Peyer's patch (tissue), 4 donors: ENCODE measurements at places on chromosomes 13 and 19. TPM values are rescaled to one million over a fixed set of nuclear protein-coding genes. Genes with fewer than 3 reads are reported as not detected.

DNA sequence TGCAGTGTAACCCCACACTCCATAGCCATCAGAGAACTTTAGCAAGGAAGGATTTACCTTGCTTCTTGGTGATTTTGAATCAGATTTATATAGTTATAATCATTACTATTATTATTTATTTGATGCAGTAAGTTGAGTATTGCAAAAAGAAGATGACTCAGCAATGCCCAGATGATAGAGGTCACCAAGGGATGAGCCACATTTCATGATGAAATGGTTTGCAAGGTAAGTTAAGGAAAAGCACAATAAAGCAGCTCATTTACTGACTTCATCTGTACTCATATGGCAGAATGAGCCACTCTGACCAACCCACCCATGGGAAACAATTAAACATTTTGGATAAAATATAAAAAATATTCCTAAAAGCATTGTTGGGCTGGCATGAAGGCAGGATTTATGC is 59.1 kb downstream of the AKAP11 start:
- DNase-seq = no peak

GRCh38 chr19:1360818-1361461 is 22.8 kb upstream of the NDUFS7 start:
- DNase-seq = no peak

DNA sequence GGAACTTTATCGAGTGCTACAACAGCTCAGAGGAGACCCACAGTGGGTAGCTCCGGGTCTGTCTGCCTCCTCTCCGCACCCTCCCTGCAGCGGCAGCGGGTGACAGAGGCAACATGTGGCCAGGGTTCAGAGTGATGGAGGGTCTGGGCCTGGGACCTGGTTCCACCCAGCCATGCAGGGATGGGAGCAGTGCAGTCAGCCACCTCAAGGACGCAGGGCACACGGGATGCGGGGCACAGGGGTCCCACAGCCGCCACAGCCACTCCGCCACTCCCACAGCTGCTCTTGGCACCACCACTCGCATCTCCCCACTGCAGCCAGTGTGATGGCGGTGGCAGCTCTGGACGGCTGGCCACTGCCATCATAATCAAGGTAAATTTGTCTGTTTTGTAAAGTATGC is 892.9 kb downstream of the OLFM4 start:
- peak; percentile 24 for DNase-seq

DNA sequence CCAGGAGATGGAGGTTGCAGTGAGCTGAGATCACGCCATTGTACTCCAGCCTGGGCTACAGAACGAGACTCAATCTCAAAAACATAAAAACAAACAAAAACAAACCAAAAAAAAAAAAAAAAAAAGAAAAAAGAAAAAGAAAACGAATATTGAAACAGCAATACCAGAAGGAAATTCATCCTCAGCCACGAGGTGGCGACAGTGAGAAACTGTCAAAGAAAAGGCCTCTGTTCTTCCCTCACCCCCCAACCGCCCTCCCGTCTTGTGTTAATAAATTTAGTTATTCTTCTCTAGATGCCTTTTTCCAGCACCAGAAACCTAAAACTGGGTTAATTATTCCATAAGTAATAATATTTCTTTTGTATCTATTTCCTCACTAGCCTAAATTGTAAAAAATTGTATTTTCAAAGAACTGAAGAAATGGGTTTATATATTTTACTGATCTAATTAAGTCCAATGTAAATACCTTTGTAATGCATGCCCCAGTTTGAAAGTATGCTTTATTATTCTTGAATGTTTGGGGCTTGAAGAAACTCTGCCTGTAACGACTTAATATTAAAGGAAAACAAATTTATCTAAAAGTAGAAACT is 38.6 kb downstream of the LIG4 start:
- DNase-seq = no peak

DNA sequence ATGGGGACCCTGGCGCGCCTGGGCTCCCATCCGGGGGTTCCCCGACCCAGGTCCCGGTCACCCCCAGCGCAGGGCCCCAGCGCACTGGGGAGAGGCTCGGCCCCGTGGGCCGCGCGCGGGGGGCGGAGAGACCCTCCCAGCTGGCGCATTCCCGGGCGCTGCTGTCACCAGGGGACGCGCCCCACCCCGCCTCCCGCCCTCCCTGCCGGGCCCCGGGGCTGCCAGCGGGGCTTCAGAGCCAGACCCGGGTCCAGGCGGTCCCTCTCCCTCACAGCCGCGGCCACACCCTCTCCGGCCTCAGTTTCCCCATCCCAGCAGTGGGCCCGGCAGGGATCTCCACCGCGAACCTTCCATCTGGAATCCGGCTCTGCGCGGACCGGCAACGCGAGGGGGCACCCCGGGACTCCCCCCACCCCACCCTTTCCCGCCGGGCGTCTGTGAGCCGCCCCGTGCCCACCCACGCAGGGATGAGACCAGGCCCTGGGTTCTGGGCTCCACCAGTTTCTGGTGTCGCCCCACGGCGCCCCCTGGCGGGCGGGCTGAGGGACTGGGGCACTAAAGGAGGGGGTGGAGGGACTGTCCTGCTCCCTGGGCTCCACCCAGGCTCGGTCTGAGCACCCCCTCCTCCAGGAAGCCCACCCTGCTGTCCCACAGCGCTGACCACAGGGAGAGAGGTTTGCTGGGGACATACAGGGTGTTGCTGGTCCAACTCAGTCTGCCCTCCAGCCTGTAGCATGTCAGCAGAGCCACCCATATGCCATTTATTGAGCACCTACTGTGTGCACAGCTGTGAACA is 878 bp upstream of the ADAMTSL5 start:
- no peak for DNase-seq

DNA sequence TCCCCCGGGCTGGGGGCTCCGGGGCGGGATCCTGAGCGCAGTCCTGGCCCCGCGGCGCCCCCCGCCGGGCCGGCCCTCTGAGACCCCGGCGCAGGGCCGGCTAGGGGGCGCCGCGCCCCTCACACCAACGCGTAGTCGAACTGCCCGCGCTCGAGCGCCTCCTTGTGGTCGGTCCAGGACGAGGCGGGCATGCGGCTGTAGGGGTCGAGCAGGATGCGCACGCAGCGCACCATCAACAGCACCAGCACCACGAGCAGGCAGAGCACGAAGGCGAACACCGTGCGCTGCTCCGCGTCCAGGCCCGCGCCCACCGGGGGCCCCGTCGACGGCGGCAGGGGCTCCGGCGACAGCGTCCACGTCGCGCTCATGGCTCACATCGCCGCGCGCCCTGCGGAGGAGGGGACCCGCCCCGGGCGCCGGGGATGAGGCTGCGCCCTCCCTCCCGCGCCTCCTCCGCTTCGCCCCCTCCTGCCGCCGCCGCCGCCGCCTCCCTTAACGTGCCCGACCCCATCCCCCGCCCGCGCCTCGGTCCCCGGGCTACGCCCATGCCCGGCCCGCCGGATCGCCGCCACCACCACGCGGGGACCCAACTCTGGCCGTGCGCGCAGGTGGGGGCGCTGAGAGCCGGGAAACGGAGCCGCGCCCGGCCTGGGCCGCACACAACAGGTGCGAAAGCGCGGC is 624 bp downstream of the CTXN1 start:
- peak; percentile 81 for DNase-seq

GRCh38 chr13:106473154-106473553 is 62.3 kb downstream of the EFNB2 start:
- no peak for DNase-seq

DNA sequence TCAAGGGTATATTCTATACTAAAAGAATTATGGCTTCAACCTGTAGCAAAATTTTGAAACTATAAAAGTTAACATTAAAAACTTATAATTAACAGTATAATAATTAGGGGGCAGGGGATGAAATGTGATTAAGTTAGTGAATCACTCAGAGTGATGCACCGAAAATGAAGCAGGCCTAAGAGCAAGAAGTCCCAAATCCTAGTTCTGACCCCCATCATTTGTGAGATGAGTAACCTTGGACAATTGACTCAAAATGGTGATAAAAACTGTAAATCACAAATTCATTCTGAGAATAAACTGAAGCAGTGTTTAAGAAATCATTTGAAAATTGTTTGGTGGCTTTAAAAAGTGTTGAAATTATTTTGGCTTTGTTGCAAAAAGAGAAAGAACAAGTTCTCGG is 56.8 kb downstream of the KLF12 start:
- DNase-seq = no peak

GRCh38 chr19:52474351-52475127 is 21.2 kb downstream of the ZNF578 start:
- no peak for DNase-seq

GRCh38 chr13:99103536-99103935 is 97.1 kb upstream of the UBAC2 start:
- DNase-seq = no peak

- no peak for DNase-seq
Measured at GRCh38 chr19:48755084-48755641, at the start of gene FGF21. Gene FGF21 (plus strand): TSS chr19:48755524. CDS start chr19:48756237, 713 bp downstream.

DNA sequence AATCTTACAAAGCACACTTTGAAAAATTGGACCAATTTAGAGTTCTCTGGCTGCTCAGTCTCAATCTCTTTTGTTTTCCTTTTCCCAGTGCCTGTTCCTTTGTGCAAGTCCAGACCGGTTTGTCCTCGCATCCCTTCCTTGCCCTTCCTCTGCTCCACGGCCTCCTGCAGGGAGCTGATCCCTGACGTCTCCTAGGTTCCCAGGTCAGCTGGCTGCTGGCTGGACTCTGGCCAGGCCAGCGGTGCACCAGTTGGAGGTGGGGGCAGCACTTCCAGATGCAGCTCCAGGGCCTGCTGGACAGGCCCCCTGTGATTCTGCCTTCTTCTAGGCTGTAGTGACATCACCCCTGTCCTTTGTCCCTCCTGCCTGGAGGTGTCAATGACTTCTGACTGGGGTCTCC is 44.0 kb upstream of the KPNA3 start:
- no peak for DNase-seq

- DNase-seq = no peak
Measured at GRCh38 chr13:62280590-62280989, 864.9 kb upstream of the PCDH20 start.

DNA sequence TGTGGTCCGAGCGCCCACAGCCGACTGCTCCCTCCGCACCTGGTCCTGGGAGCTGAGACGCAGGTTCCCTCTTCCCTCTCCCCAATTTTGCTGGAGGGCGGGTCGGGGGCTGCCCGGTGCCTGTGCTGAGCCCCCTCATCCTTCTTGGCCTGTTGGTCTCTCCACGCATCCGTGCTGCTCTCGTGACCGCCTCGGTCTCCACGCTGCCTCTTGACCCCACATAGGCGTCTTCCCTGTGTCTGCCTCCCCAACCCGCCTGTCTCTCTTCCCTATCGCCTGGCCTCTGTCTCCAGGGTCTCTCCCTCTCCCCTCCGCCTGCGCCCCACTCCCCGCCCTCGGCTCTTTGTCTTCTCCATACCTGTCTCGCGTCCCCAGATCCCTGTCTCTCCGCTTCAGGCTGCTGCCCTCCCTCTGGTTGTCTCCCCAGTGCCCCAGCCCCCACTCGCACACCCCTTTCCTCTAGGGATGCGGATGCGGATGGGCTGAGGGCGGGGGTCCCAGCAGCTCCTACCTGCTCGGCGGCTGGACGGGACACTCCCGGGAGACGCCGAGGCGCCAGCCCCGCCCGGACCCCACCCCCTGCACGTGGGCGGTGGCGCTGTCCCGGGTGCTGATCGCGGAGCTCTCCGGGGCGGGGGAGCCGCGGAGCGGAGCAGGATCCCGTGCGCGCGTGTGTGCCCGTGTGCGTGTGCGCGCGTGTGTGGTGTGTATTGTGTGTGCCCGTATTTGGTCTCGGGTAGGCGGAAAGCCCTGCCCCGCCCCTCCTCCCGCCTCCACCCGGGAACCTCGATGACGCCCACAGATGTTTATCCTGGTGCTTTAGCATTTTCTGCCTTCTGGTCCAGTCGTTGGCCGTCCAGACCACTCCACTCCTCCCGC is at the start of gene SYT5:
SYT5 (minus strand) TSS at position 684 of the 879 bp plus-strand sequence. CDS start 1,248 bp downstream, outside the sequence.
- peak; percentile 58 for DNase-seq

- DNase-seq = no peak
Measured at GRCh38 chr13:94329754-94330551, 149.5 kb downstream of the DCT start.

DNA sequence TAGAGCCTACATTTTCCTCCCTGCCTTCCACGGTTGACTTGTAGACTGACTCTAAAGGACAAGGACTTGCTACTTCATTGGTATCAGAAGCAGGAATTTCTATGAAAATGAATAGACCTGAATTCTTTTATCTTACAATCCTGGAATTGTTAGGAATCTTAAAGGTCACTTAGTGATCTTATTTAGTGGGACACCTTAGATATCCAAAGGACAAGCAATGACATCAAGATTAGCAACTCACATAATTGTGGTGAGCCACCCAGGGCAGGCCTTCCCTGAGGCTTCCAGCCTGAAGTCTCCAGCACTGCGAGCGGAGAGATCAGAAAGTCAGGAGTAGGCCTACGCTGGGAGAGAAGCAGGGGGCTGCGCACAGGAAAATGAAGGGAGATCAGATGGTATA is 37.8 kb downstream of the KLF5 start:
- DNase-seq = no peak

DNA sequence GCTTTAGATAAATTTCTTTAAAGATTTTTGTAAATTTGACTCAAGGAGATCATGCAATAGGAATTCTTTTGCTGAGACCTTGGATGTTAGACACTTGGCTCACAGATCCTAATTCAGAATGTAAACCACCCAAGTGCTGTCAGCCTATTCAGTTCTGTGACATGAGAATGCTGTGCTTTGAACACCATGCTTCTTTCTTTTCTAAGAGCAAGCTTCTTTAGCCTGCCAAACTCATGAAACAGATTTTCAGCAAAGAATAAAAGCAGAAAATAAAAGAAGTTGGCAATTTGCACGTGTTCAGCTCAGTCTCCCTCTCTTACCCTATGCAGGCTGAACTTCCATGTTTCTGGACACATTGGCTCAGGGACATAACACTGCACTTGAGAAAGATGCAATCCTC is 845.8 kb downstream of the UQCRFS1 start:
- no peak for DNase-seq

- no peak for DNase-seq
Measured at GRCh38 chr19:29271341-29271740, 58.4 kb upstream of the UQCRFS1 start.

- DNase-seq = no peak
Measured at GRCh38 chr13:110436276-110436675, 125.2 kb downstream of the RAB20 start.

DNA sequence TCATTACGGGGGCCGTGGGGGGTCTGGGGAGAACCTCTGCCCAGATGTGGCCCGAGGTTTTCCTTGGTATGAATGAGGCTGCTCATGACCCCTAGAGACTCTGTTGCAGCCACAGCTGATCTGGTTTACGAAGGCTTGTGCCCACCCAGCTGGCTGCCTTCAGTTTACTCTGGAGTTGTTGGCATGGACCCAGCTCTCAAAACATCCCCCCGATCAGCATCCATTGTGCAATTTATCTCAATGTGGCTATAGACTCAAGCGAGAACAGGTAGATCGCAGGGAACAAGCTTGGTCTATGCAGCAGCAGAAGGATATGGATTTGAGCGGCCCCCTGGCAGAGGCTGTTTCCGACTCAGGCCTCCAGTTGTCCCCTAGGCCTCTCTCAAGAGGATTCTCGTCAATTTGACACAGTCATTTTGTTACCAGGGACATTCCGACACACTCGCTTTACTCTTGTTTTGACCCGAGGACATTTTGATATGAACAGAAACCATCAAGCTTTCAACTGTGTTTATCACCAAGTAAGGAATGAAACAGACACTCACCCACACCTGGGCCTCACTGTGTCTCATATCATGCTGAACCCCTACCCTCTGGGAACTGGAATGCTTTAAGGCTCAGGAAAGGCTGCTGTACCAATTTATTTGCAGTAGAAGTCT is 161.5 kb downstream of the KATNAL1 start:
- no peak for DNase-seq

GRCh38 chr19:31597616-31598015 is 248.4 kb upstream of the TSHZ3 start:
- DNase-seq = no peak

GRCh38 chr13:79522583-79522982 is 41.6 kb downstream of the NDFIP2 start:
- DNase-seq = no peak

HSH2D gene
- total RNA-seq = 28.0 TPM

SPTBN4 gene
- total RNA-seq = 3.3 TPM

SNAPC2 gene
- 7.7 TPM for total RNA-seq

NLRP5 gene
- not detected for total RNA-seq

FGF14 gene
- total RNA-seq = not detected

KLHL26 gene
- total RNA-seq = 9.9 TPM
